Activated CD8-positive, alpha-beta memory T cell treated with anti-CD3 and anti-CD28 coated beads, Interleukin-2, amount 50 U/mL, for 48 hours (primary cell): ENCODE measurements at places on chromosomes 6 and 20.

DNA sequence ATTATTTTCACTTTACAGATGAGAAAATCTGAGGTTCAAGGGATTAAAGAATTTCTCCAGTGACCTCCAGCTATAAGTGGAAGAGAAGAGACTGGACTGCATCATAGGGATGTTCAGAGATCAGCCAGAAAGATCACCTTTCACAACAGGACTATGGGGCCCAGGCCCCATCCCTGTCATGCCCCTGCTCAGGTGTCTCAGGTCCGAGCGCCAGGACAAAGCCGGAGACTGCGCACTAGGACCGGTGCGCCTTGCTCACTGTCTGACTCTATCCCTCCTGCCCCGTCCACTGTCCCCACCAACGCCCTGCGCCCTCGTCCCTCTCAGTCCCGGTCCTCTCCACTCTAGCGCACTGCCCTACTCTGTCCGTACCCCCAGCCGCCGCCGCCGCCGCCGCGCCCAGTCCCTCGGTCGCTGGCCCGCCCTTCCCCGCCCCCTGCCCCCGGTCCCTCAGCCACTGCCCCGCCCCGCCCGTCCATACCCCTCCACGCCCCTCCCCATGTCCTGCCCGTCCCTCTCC lies 521 bp upstream of the RAD21L1 start:
- DNase-seq = no peak

DNA sequence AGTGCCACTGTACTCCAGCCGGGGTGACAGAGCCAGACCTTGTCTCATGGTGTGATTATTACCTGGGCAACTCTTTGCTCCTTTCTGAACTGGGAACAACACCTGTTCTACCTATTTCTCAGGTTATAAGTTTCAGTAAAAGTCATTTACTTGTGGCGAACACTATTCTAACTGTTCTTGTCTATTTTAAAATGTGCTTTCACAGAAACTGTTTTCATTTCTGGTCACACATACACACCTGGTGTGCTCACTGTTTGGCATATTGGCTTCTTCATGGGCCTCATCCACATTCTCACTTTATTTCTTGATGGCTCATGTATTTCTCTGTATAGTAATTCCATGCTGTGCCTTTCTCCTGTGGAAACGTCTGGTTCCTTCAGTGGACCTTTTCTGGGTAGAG lies 30.5 kb upstream of the XRN2 start:
- DNase-seq = no peak

DNA sequence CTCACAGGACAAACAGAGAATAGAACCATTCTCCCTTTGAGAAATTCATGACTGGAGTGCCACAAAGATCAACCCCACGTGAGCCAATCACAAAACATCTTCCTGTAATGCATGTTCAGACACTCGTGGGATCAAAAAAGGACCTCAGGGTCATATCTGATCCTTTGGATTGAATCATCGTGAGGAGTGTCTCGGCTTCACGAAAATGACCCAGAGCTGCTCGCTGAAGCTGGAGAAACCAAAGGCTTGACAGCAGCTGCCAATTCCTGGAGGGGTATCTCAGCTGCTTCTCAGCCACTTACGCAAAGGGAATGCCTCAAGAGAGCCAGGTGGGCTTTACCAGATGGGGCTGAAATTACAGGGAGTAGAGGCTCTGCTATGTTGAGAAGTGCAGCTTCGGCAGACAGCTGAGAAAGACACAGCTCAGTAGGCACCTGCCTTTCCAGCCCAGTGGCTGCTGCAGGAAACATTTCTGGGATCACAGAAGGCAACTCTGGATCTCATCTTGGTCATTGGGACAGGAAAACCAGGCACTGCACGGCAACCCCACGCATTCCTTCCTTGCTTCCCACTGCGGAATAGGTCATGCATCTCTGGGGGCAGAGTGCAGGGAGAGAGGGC lies 813.1 kb downstream of the KIF16B start:
- DNase-seq = no peak

- DNase-seq = no peak
These were observed 27.2 kb downstream of the ARHGAP40 start for GRCh38 chr20:38628580-38629470.

DNA sequence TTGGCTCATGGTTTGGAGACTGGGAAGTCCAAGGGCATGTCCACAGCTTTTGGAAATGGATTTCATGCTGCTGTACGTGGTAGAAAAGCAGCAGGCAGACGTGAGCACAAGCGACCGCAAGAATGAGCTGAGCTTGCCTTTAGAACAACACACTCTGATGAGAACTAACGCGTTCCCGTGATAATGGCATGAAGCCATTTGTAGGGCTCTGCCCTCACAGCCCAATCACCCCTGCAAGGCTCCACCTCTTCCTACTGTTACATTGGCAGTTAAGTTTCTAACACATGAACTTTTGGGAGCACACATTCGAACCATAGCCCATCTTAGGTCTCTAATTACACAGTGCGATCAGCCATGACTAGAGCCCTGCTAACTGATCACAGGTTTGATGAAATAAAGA lies 107.5 kb upstream of the TMEM170B start:
- no peak for DNase-seq

DNA sequence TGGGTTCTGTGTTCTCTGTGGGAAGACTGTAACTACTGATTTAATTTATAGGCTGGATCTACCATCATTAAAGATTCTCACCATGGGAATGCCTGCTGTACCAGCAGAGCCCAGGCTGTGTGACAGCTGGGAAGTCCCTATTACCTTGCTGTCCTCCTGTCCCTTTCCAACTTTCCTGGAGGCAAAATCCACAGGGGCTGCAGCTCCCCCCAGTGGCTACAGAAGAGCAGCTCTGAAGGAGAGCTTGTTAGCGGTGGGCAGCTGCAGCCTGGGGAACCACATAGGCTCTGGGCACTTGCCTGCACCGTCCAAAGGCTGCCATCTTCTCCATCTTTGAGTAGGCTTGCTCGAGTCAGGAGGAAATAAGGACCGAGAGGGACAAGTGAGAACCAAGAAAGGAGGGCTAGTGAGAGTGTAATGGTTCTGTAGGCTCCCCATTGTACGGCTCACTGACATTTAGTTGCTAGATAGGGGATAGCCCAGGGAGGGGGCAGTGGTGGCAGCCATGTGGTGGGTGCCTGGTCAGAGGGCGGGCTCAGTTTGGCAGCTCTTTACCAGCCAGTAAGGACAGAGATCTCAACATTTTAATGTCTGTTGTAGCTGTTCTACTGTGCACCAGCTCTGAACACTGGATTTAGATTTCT lies 155.1 kb upstream of the MLIP start:
- no peak for DNase-seq

DNA sequence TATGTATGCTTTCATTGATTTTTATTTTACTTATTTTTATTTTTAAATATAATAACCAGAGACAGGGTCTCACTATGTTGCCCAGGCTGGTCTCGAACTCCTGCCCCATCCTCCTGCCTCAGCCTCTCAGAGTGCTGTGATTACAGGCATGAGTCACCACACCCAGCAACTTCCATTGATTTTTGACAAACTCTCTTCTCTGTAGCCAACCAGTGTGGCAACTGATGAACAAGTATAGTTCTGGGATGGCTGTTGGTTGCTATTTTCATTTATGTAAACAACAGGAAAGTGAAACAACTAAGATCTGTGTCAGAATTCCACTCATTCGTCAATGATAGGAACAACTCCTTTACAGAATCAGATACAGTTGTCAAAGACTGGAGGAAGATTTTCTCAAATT lies 356.7 kb upstream of the JARID2 start:
- DNase-seq = no peak

GRCh38 chr20:25399037-25399430 lies 8.4 kb upstream of the ABHD12 start:
- no peak for DNase-seq

GRCh38 chr6:24997905-24998304 lies 62.1 kb upstream of the RIPOR2 start:
- DNase-seq = no peak

- no peak for DNase-seq
These were observed 34.3 kb downstream of the LRRC1 start for GRCh38 chr6:53828966-53829697.

- DNase-seq = peak; percentile 54
These were observed 28.7 kb downstream of the CFAP206 start for GRCh38 chr6:87436435-87436834.

GRCh38 chr6:149565527-149566409 lies at the start of gene GINM1:
TSS of gene GINM1 (plus strand) at chr6:149566375. CDS start at chr6:149566415, 40 bp downstream.
- DNase-seq = peak; percentile 98

DNA sequence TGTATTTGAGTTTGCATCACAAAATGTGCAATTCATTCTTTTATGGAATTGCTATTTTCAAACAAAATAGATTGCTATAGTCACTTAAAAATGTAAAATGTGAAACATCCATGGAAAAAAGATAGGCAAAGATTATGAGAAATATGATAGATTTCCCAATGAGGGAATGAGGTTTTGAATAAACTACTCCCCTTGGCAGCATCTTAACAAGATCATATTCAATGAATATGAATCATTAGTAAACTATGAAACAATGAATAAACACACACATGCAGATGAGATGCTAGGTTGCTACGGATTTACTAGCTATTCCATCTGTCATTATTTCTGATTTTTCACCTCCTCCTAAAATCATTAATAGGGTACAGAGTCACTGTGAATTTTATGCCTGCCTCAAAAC lies 401.8 kb downstream of the PHF3 start:
- DNase-seq = no peak

DNA sequence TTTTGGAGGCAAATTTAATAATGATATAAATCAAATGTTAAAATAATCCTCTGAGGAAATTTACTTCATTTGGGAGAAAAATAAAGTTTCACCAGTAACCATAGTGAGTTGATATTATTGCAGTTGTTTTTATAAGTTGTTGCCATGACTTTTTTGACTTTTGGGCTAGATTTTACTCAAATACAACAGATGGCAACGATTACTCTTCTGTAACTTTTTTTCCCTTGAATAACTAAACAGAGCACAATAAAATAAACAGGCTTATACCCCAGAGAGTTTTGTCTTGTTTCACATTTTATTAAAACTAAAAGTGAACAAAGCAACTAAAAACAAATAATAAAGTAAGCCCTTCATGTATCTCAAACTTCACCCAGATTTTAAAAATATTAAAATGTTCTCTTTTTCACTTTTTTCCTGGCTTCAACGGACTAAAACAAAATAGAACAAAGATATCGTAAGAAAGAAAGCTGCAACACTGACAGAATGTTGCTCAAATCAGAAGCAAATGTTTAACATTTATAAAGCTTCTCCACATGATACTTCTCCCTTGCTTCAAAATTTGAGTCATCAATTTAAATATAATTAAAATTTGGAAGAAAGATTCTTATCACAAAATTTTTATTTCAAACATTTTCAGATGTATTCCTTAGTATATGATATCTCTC lies 42.5 kb upstream of the BMP5 start:
- DNase-seq = no peak

DNA sequence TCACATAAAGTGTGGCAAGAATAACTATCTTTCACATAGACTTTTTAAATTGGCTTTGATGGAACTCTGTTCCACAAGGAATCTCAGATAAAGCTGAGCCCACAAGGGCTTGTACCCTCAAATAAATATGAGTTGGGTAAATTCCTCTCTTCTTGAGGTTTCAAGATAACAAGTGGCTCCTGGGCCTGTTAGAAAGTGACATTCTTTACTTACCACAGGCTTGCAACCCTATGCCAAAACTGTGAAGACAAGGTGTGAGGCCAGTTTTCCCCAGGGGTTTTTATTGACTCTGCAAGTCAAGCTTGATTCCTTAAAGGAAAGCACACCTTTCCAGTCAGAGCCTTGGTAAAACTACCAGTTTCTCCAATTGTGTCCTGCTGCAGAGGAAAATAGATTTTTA lies 664.8 kb upstream of the GJE1 start:
- no peak for DNase-seq

GRCh38 chr6:169427856-169428255 lies 174.2 kb upstream of the THBS2 start:
- no peak for DNase-seq

- DNase-seq = no peak
These were observed 6.0 kb downstream of the CNPY3 start for GRCh38 chr6:42935322-42935721.

DNA sequence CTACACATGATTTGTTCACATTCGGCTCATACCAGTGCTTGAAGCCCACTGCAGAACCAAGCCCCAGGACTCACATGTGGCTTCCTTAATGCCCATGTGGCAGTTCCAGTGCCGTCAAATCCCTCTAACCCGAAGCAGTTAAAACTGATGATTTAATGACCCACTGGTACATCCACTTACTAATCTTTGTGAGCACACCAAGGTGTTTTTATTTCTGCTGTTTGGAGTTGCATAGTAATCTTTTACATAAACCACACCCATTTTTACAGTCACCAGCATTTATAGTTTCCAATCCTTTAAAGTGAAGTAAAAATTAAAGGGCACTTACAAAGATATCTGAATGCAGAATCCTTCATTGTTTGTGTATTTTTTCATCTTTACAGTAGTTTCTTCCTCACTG lies 232.0 kb downstream of the ANKRD60 start:
- DNase-seq = no peak

GRCh38 chr20:60649541-60649940 lies 602.5 kb upstream of the CDH4 start:
- DNase-seq = no peak

- no peak for DNase-seq
These were observed 4.3 kb downstream of the MEI4 start for GRCh38 chr6:77656999-77657764.

DNA sequence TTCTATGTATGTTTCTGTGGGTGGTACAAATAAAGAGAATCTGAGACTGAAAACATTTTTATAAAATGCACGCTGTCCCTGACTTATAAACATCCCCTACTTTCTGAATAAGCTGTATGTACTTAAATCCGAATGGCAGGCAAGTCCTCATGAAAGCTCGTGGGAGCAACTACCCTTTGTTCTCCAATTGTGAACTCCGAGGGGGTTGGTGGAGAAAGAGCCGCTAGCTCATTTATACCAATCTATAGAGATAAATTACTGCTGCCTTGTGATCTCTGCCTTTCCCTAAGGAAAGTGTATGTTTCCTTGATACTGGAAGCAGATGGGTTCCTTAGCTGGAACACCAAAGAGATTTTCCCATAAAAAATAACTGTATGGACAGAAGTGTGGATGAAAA lies 84.5 kb downstream of the GJA10 start:
- DNase-seq = no peak

DNA sequence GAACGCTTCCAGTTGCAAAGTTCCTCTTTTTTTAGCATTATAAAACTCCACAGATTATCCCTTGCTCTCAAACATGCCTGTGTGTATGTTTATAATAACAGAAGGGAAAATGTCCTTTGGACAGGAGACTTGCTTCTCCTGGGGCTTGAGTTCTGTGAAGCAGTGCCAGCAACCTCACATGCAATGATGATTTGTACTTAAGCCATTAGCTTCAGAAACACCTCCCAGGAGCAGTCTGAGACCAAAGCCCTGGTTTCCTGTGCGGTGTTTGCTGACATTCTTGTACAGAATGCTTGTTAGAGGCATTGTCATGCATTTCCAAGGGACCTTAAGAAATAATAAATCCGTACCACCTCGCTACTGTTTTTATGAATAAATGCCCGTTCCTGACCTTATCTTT lies 752.8 kb downstream of the CBLN4 start:
- DNase-seq = no peak

GRCh38 chr20:30281584-30282197 lies 975.8 kb upstream of the DEFB115 start:
- no peak for DNase-seq
